ENCODE measurements at places on chromosomes 3 and 15.

- DNase-seq = no peak
These were observed 191.4 kb downstream of the TBL1XR1 start for GRCh38 chr3:177005718-177006405.

GRCh38 chr3:128983293-128984069, 10.4 kb downstream of the CFAP92 start:
- DNase-seq = no peak

DNA sequence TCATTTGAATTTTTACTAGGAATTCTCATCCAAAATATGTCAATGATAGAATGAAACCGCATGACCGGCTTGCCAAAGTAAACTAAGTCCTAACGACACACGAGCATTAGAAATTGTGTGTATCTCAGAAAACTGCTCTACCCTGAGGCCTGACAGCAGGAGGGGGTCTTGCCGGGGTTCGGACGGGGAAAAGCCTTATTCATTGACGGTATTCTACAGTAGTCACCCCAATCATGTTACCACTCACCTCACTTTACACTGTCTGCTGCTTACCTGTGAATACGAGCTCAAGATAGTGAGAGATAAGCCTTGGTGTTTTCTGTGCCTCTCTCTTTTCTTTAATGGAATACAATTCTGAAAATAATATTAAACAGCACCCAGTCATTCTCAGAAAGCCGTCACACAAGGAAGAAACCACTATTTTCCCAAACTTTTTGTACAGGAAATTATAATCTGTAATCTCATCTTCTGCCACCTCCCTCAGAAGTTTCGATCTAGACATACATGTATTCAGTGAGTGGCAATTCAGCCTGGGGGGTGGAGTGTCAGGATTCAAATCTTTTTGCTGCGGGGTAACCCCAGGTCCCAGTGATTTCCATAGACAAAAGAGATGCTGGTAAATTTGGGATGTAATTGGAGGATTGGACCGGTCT, 492 bp upstream of the FAM43A start:
- DNase-seq = no peak

GRCh38 chr15:52005748-52006701, 13.0 kb upstream of the MAPK6 start:
- no peak for DNase-seq

DNA sequence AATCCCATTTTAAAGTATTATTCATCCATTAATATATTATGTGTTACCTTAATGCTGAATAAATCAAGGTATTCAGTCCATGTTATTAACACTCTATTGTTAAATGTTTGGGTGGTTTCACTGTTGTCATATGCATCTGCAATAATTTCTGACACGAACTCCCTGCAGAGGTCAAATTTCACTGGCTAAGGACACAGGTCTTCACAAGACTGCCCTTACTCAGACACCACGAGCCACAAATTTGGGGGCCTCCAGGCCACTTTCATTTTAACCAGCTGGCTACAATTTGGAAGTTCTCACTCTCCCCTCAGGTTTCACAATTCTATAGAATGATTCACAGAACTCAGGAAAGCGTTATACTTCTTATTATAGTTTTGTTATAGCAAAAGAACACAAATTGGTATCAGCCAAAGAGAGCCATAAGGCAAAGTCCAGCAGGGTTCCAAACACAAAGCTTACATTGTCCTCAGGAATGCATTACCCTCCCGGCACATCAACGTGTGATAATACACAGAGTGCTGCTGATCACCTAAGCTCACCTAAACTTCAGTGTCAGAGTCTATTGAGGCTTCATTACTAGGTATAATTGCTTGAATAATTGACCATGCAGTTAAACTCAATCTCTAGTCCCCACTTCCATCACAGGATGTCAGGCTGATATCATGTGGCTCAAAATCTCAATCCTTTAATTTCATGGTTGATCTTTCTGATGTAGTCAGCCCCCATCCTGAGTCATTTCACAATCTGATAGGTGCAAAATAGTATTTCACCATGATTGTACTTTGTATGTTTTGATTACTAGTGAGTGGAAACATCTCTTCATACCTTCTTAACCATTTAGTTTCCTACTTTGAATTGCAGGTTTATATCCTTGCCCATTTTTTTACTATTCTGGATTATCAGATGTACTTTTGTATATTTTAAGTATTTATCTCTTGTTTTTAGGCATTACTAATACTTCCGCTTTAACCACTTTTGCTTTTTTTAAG, 441.4 kb upstream of the AGTR1 start:
- DNase-seq = no peak

DNA sequence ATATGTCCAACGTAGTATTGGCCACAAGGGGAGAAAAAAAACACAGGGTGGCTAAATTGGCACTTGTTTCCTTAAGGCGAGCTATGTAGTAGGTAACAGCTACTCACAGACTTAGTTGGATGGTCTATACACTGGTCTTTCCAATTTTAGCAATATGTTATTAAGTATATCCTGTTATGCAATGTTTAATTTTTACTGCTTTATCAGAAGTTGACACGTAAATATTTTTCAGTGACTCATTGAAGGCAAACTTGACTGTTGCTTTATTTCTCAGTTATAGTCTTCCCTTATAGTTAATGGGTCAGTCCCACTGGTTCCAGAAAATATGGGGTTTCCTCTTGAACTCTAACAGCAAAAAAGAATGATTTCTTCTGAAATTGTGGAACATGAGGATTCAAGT, 46.5 kb downstream of the ADPGK start:
- DNase-seq = no peak

DNA sequence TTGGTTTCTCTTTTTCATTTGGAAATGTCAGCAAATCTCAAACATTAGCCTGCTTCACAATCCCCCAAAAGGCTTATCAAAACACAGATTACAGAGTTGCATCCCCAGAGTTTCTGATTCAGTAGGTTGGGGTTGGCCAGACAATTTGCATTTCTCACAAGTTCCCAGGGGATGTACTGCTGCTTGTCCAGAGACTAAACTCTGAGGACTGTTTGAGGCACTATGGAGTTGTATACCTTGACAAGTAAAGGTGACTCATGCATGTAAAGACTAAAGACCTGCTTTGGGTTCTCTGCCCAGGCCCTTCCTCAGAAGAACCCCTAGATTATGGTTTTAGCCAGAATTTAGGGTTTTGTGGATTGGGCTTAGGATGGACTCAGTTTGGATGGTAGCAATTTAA, 151.1 kb upstream of the ARHGEF26 start:
- DNase-seq = no peak

- DNase-seq = no peak
These were observed 8.1 kb upstream of the CDIN1 start for GRCh38 chr15:36571301-36571700.

- peak; percentile 94 for DNase-seq
These were observed 18.1 kb downstream of the CSPG4 start for GRCh38 chr15:75694241-75695182.

GRCh38 chr15:96524676-96525417, 194.3 kb downstream of the NR2F2 start:
- peak; percentile 57 for DNase-seq

- DNase-seq = no peak
These were observed 39.1 kb downstream of the ABHD5 start for GRCh38 chr3:43729707-43730414.

DNA sequence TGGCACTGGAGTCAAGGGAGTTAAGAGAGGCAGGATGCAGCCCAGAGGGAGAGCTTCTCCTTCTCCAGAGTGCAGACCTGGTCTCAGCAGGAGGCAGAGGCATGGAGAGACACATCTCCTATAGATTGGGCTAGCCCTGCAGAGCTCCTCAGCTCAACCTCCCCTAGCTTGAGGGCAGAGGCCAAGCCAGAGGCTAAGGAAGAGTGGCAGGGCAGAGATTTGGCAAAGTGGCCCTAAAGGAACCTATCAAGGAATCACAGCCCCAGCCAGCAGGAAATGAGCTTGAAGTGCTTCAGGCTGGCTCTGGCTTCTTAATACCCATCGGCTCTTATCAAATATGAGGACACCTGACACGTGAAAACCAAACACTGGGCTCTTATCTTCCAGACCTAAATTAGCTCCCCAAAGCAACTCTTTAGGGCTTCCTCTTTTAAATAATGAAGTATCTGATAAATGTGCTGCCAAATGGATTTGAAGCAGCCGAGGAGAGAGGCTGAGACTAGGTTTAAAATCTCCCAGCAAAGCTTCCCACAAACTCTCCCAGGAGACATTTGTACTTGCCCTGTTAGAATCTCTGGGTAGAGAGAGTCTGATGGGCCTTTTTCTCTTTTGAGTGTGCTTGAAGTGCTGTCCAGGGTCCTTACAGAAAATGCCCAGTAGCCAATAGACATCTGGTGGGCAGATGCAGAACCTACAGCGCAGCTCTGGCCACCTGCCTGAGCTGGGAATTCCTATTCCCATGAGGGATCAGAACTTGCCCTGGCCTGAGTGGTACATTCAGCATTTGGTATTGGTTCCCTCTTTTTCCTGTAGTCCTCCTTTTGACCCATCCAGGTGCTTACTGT, 271.4 kb downstream of the CLSTN2 start:
- DNase-seq = no peak

- no peak for DNase-seq
These were observed 49.6 kb upstream of the BNIP2 start for GRCh38 chr15:59738676-59739075.

DNA sequence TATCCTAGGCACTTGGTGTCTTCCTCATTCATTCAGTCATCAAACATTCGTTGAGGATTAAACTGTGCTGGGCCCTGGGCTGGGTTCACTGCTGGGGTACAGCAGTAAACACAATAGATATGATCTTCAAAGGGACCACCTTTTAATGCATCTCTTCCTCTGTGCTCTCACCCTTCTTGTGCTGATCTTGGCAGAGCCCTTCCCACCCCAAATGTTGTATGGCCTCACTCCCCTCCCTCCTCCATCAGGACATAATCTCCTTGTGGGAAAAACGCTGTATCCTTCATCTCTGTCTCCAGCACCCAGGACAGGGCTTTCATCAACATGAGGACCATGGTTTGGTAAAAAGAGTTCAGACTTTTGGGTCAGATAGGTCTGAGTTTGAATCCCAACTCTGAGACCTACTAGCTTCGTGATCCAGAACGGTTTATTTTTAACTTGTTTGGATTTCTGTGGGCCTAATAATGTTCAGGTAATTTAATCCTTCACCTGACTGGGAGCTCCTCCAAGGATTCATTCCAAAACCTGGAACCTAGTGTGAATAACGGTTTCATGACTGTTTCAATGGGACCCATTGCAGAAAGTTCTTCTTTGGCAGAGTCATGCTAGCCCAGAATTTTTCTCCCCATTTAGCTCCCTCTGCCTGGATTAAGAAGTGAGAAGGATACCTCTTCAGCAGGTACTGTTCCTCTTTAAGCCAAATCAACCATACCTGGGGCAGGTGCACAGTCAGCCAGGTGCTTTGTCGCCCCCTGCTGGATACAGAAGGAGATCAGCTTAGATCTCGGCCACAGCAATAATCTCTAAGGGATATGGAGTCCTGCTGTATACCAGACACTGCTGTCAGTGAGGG, 5.2 kb upstream of the WNT7A start:
- DNase-seq = no peak

DNA sequence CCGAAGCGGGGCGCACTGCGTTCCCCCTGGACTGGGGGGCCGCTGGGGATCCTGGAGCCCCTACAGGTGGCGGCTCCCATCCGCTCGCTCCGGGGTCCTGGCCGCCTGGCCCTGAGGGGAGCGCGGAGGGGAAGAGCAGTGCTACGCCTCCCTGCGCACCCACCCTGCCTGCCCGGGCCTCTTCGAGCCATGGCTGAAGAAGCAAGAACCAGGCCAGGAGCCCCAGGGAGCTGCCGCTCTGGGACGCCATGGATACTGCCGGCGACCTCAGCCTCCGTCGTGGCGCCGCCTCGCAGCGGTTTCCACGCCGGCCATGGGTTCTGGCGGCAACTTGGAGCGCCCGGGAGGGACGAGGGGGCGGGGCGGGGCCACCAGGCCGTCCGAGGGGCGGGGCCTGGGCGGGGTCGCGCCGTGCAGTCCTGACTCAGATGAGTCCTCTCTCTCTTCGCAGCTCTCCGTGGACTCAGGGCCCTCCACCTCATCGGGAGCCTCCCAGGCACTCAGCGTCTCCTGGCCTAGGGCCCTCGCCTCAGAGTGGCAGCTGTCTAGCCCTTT, 50.9 kb downstream of the MYL3 start:
- DNase-seq = no peak

DNA sequence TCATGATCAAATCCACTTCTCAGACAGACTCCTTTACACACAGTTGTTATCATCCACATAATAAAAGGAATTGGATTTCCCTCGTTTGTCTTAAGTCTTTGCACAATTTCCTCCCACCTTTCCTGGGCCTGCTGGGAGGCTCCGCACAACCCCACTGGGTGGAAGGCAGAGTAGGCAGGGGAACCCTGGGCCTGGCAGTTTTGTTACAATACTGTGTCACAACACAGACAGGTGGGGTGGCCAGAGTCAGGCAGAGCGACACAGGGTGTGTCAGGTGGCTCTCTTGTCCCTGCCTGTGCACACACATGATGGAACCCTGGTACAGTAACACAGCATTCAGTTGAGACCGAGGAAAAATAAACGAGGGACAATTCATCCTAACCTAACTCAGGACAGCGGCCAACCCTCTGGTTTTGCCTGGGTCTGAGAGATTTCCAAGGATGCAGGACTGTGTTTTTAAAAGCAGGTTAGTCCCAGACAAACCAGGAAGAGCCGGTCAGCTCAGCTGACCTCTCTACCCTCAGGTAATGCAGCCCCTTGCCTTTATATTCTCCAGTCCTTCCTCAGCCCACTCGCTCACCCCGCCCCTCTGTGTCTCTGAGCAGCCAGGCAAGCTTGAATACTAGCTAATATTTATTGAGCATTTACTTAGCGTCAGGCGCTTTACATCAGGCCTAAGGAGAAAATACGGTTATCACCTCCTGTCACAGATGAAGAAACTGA, 8.8 kb upstream of the FAM174B start:
- DNase-seq = no peak

GRCh38 chr3:188156056-188156455, 2.1 kb downstream of the LPP start:
- no peak for DNase-seq

DNA sequence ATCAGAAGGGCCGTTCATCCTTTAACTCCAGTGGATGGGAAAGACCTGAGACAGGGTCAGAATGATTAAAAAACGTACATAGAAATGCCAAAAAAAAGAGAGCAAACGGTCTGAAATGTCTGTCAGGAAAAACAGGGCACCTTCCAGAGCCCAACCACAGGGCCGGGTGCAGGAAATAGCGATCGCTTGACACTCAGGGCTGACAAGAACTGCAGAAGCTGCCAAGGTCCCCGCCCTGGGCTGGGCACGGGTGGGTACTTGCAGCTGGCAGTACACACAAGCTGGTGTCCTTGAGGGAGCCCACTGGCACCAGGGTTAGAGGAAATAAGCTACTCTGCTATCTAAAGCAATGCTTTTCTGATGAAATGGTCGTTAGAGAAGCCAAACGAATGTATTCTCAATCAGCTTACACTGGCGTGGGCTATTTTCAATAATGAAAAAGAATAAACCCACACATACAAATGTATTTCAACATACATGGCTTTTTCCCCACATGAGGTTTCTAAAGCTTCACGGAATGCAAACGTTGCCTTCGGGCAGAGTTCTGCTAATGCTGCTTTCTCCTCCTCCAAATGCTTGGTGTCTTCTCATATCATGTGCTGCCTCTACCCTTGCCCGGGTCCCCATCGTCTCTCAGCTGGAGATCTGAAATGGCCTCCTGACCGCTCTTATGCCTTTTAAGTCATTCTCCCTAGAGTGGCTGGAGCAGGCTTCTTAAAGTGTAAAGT, 15.6 kb downstream of the FRMD4B start:
- peak; percentile 94 for DNase-seq

GRCh38 chr15:52278135-52278534, 17.5 kb downstream of the MYO5C start:
- DNase-seq = no peak

GRCh38 chr3:12490547-12490946, 6.3 kb downstream of the TSEN2 start:
- no peak for DNase-seq

GRCh38 chr3:196320137-196320536, 2.1 kb upstream of the DYNLT2B start:
- no peak for DNase-seq

- no peak for DNase-seq
These were observed 55.6 kb upstream of the CGNL1 start for GRCh38 chr15:57320631-57321220.

Data from posterior cingulate gyrus (tissue), 11 donors.